ENCODE measurements at places on chromosomes 3 and 15.

DNA sequence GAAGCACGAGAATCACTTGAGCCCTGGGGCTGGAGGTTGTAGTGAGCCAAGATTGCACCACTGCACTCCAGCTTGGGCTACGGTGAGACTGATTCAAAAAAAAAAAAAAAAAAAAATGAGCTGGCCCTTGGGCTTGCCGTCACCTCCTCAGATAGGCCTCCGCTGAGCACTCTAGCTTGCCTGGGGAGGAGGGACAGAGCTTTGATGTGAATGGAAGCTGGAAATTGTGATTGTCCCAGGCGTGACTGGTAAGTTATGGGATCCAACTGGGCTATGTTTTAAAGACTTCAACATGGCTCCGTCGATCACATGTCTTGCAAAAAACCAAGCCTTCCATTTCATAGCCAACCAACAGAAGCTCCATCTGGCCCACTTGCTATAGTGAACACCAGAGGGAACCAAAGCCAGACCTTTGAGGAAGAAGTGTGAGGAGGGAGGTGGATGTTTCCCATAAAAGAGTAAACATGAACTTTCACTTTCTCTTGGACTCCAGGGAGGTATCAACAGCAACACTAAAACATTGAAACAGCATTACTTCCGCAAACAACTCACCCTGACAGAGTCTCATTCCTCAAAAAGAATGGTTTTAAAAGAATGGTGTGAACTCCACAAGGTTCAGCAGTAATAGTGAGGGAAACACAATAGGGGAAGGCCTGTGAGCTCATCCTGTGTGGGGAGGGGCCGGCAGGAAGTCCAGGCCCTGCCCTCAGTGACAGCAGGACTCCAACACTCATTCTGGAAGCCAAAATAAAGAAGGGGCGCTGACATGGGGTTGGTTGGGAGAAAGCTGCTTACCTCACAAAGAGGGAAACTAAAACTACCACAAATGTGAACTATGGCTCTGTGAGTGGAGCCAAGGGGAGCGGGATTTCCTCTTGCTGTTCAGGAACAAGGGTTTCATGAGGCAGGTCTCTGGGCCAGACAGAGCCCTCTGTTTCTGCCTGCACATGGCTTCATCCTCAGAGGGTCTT lies 59.2 kb upstream of the IL12A start:
- no peak for DNase-seq

- no peak for DNase-seq
Observed at GRCh38 chr3:25655659-25656058, 9.0 kb downstream of the TOP2B start.

DNA sequence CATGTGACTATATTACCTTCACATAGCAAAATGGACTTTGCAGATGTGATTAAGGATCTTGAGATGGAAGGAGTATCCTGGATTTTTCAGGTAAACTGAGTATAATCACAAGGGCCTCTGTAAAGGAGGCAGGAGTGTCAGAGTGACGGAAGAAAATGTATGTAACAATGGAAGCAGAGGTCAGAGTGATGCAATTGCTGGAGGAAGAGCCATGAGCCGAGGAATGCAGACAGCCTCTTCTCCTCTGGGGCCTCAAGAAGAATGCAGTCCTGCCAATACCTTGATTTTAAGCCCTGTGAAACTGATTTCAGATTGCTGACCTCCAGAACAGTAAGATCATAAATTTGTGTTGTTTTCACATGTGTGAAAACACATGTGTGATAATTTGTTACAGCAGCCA lies 15.1 kb downstream of the HEMK1 start:
- DNase-seq, result no peak

- DNase-seq, result no peak
Observed at GRCh38 chr3:56339671-56340070, 128.6 kb downstream of the ERC2 start.

GRCh38 chr15:52731732-52732470 lies 52.7 kb upstream of the ATOSA start:
- DNase-seq, result no peak

DNA sequence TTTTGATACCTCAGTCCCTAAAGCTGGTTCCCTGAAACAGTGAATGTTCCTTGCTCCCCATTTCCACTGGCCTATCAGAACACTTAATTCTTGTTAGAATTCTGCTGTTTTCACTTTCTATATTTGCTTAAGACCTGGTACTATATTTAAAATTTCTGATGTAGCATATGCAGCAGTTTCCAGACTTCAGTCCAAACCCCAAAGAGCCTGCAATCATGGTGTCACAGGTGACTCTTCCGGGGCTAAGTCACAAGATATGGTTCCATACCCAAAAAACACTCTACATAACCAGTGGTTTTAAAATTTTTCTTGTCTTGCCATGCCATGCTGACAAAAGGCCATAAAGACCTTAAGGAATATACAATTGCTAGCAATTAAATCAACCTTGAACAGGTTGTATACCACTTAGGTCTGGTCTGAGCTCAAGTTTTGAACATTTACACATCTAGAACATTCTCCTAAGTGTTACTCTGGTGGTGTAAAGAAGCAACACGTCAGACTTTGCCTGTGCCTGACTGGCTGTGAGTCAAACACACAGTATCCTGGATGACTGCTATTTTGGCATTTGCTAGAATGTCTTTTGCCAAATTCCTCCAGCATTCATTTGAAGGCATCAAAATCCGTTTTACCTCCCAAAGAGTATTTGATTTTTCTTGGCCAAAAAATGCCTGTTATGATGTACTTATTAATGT lies 160.0 kb downstream of the FRMD5 start:
- DNase-seq, result no peak

- no peak for DNase-seq
Observed at GRCh38 chr3:161607056-161607455, 110.4 kb downstream of the OTOL1 start.

GRCh38 chr3:112751061-112751460 lies 95.6 kb downstream of the CD200R1L start:
- no peak for DNase-seq

DNA sequence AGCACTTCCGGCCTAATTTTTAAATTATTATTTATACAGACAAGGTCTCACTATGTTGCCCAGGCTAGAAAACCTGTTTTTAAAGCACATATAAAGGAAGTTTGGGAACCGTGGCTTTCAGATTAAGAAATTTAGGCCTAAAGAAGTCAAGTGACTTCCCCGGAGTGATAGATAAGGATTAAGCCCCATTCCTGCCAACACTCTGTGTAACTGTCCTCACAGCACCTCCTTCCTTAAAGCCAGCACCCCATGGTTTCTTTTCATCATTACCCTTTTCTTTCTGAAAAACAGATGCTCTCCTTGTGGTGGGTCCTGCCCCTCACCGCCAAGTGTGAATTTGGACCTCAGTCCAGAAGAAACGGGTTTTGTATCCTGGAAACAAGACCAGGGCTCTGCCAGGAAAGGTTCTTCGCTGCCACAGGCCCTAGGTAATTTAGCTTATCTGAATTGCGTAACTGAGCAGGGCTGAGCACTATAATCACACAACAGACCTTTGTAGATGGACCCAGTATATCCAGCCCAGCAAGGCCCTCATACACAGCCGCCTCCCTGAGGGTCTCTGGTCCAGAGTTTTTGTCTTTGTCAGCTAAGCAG lies 231.3 kb downstream of the PLCL2 start:
- DNase-seq, result no peak

DNA sequence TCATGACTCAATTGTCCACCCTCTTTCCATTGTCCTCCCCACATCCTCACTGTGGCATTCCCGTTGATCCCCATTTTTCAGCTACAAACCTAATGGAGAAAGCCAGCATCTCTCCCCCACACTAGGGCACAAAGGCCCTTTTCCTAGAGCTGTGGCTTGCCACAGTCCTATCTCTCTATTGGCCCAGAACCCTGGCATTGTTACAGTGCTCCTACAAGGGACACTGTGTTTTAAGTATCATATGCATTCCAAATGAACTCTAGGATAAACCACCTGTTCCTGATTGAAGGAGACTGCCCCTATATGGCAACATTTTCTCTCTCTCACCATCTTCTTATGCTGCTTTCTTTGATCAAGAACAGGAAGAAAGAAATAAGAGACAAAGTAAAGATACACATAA lies 69.4 kb upstream of the SKOR1 start:
- DNase-seq, result no peak

GRCh38 chr15:37106490-37107001 lies 6.2 kb upstream of the MEIS2 start:
- DNase-seq, result no peak

- DNase-seq, result no peak
Observed at GRCh38 chr15:49145651-49146609, 9.5 kb downstream of the COPS2 start.

- DNase-seq, result no peak
Observed at GRCh38 chr15:64732156-64732860, 43.1 kb downstream of the RBPMS2 start.

GRCh38 chr3:70607469-70607868 lies 295.0 kb upstream of the MDFIC2 start:
- DNase-seq, result no peak

DNA sequence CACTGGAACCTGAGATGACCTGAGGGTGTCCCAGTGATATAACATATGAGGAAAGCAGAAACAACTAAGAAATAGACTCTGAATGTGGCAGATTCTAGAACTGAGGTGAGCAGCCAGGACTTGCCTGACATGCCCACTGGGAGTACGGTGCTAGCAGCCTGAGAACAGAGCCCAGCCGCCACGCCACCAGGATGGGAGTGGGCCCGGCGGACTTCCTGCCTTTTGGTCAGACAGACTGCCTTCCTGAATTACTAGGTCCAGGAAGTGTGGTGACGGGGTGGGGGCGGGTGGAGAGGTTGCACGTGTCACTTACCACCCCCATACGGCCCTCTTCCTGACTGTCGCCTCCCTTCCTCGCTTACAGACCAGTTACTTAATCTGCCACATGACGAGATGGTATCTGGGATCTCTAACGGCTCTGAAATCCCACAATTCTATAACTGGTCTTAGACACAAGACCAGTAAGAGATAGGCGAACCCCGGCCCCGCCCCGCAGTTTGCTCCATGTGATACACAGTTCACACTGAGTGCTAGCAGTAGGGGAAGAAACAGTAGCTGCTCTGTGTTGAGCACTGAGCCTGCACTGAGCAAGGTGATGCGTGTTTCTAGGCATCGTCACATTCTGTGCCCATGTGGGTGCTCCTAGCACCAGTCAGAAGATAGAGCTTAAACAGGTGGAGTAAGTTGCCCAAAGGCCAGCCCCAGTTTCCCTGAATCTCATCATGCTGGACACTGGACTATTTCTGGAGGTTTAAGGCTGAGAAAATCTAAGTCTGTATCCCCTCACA lies 95.7 kb downstream of the CPN2 start:
- DNase-seq, result peak; percentile 7

- no peak for DNase-seq
Observed at GRCh38 chr3:11736136-11736833, 92.6 kb upstream of the VGLL4 start.

GRCh38 chr3:194517333-194517732 lies 30.5 kb upstream of the ATP13A3 start:
- DNase-seq, result no peak

GRCh38 chr3:181458857-181459256 lies 252.9 kb upstream of the SOX2 start:
- DNase-seq, result no peak

DNA sequence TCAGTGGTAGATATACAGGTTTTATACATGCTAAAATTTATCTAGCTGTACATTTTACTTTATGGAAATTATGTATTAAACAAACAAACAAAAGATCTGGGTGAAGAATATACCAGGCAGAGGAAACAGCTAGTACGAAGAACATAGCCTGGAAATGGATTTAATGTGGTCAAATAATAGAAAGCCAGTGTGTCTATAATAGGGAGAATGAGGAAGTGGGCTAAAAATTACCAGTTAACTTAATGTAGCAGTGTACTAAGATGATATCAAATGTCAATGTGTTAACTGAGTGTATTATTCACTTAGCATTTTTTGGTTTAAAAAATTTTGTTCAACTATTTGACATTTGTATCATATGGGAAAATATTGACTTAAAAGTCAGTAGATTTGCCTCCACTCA lies 22.8 kb upstream of the SLC15A2 start:
- DNase-seq, result no peak

- DNase-seq, result no peak
Observed at GRCh38 chr3:50495609-50496423, 7.6 kb downstream of the CACNA2D2 start.

DNA sequence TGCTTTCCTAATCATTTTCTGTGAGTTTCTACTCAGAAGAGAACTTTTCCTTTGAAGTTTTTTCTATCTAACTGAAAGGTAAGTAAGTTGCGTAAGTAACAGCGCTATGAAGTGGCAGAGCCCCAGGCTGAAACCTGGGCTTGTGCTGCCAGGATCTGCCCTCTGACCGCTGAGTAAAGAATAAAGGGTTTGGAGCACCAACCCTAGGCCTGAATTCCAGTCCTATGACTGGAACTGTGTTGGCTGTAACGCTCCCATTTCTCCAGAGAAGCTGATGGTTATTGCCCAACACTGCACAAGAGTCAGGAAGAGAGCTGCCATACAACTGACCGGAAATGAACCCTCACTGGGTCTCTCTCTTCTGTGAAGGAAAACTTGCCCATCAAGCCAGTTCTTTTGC lies 87.0 kb downstream of the FOXB1 start:
- DNase-seq, result no peak

GRCh38 chr15:91950631-91951329 lies 97.3 kb downstream of the SLCO3A1 start:
- DNase-seq, result no peak

GRCh38 chr15:63198371-63199250 lies 9.2 kb downstream of the RAB8B start:
- no peak for DNase-seq

DNA sequence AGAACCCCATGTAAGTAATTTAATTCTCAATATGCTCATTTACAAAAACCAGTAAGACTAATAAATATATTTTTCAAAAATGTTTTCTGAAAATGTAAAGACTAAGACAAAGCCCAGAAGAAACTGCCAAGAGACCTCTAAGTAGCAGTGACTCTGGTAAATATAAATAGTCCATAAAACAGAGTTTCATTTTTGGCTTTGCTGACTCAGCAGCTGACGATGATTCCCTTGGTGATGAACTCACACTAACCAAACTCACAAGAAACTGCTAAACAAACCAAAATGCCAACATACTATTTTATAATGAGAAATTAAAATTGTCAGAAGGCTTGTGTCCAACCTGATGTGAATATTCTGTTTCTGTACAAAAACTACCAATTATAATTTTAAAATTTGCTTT lies 31.5 kb upstream of the IMPG2 start:
- no peak for DNase-seq

- DNase-seq, result no peak
Observed at GRCh38 chr3:39170461-39170860, 17.1 kb upstream of the CSRNP1 start.

- no peak for DNase-seq
Observed at GRCh38 chr3:414063-414462, 217.5 kb downstream of the CHL1 start.

Data from stimulated activated CD8-positive, alpha-beta memory T cell treated with anti-CD3 and anti-CD28 coated beads, Interleukin-2, amount 100 ng/mL, for 1 hour (primary cell).